IPS-NIHi11 (cell line): ENCODE measurements at places on chromosomes 6 and 20.

DNA sequence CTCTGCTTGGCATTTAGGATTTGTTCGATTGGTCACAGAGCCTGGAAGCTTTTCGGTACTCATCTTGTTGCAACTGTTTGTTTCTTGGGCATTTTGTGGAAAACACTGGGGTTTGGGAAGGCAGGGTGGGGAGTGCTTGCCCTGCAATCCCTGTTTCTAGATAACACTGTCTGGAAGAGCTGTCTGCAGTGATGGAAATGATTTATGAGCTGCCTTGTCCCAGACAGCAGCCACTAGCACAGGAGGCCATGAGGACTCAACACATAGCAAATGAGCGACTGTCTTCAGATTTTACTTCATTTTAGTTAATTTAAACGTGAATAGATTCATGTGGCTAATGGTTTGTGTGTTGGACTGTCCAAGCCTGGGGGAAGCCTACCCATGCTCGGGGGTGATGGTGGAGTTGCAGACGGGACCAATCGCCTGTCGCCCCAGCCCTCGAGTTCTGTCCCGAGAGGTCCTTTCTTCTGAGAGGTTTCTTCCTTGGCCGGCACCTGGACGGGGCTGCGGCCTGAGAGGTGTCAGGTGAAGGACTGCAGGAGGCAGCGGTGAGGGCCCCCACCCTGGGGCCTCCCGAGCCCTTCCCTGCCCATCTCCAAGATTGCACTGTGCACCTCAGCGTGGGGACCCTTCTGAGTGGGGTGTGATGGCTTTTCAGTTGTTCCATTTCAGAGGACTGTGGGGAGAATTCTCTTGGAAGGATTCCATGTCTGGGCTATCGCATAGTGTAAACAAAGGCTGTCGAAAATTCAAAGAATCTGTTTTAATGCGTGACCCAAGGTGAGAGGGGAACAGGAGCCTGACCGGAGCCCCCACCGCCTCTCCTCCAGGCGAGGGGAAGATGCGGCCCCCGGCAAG is 55.4 kb downstream of the SMOC2 start:
- DNase-seq: no peak

- DNase-seq: no peak
Measured at GRCh38 chr20:39773380-39774000, 811.3 kb downstream of the DHX35 start.

- no peak for DNase-seq
Measured at GRCh38 chr20:43068482-43068881, 121.2 kb downstream of the PTPRT start.

DNA sequence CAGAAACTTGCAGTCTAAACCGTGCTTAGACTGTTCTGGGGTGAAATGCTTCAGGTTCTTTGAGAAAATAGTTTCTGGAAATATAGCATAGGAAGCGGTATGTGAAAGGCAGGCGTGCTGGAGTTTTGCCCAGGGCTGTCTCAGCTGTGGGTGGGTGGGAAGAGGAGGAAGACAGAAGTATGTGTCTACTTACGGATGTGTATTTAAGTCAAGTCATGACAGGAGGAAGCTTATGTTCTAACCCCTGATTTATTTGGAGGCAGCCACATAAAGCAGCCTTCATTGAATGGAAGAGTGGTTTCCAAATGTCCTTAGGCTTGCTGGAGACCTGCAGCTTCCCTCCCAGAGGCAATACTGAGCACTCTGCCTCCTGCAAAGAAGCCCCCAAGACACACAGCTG is 345.8 kb upstream of the PRND start:
- DNase-seq: no peak

DNA sequence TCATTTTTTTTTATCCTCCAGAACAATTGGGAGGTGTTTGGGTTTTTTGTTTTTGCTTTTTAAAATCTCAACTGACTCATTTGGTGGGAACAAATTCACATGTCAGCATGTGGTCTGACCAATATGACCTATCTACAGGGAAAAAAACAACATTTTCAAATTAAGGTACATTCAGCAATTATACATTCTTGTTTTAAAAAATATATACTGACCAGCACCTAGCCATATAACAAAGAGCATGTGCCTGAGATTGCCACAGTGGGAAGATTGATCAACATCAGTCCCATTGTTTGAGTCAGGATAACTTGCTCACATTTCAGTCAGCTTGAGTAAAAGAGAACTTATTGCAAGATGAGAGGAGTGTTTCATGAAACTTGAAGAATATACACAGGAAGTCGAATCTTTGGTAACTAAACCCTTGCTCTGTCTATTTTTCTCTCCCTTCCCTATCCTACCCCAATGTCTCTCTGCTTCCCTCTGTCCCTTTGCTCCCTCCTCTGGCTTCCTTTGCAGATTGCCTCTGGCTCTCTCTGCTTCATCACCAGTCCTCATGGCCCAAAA is 163.2 kb upstream of the TAB2 start:
- no peak for DNase-seq

DNA sequence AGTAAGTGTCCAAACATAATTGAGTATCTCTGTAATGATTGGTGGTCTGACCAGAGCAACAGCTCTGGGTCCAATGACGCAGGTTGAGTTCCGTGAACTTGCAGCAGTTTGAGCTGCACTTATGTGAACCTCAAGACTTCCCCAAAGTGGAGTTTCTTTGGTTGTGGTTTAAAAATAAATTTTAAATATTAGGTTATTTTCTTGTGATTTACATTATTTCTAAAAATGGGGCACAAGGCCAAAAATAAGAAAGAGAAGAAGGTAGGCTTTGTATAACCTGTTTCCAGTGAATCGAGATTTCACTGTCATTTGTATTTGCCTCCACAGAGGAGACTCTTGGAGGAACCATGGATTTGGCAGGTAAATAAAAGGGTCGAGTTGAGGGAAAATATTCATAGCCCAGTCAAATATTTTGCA is 166.4 kb upstream of the ZNF217 start:
- DNase-seq: no peak
